Right kidney (tissue), 9 donors: ENCODE measurements at places on chromosomes 6 and 20.

DNA sequence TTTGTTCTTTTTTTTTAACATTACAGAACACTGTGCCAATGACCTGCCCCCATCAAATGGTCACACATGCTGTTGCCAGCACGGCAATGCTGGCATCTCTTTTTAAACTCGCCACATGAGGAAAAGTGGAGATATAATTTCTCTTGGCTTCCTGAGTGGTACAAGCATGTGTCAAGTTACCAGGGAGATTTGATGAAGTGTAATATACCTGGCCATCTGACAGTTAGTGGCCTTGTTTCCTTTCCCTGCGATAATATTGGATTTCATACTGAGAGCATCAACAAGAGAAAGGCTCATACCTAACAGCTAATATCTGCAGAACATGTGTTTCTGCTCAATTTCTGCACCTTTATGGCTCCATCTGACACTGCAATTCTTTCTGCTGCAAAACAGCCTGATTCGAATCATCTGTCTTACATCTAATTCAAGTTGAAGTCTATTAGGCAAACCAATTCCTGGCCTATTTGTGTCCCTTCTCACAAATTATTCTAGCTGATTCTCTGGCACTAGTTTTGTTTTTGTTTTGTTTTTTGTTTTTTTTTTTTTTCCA is 519.5 kb downstream of the PREX1 start:
- no peak for DNase-seq

GRCh38 chr20:32164984-32165735 is 42.4 kb downstream of the PLAGL2 start:
- DNase-seq, result no peak

DNA sequence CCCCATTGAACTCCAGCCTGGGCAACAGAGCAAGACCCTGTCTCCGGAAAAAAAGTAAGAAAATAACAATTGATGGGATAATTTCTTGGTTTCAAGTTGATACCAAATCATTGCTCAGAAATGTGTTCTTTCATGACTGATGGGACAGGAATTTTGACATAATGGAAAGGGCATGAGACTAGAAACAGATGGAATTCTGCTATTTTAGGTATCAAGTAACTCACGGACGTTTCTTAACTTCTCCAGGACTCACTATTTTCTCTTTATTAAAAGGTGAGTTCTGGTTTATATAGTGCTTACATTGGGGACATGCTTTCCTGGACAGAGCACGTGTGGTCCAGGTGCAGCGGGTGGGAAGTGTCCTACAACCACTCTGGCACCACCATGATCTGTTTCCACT is 6.0 kb upstream of the DSP start:
- DNase-seq, result no peak

DNA sequence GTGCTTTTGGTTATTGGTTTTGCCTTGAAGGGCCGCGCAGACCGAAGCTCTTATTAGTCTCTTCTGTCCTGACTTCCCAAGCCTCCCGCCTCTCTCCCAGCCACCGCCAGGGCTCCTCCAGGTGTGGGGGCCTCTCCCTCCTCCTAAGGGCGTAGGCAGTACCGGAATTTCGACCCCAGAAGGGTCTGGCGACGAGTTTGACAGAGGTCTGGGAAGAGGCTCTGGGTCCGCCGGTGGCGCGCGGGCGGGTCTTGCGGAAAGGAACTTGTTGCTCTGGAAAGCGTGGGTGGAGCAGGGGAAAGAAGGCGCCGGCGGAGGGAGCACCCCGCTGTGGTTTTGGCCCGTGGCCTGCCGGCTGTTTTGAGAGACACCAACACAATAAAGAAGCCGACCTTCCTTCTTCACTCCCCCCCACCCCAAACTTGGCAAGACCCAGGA is 1.8 kb downstream of the PCSK2 start:
- no peak for DNase-seq

GRCh38 chr20:60469829-60470228 is 511.6 kb downstream of the CDH26 start:
- no peak for DNase-seq

DNA sequence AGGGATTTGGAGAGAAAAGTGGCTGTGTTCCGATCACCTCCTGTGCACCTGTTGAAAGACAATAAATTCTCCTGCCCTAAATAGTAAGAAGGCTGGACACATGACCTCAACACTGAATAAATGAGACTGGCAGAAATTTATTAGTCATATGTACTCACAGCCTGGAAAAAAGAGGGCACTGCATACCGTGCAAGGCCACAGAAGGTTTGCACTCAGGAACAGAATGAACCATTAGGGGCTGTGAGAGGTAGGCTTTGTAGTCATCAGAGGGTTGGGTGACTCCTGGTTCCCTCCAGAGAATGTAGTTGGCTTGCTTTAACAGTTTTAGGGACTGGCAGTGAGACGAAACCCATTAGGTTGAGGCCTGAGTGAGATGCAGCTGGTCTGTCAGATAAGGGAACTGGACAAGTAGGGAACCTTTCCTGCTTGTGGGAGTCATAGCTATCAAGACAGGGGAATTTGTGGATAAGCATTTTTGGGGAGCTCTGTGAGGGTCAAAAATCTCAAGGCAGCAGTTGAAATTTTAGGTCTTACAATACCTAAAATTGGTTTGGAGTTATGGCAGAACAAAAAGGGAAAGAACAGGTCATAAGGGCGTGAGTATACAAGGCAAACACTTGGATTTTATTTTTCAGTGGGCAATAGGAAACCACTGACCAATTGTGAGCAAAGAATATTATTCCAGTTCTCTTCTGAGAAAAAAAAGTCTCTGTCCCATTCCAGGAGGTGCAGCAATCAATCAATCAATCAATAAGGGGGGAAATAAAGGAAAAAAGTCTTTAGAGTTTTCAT is 67.9 kb upstream of the BTN3A2 start:
- DNase-seq, result no peak

DNA sequence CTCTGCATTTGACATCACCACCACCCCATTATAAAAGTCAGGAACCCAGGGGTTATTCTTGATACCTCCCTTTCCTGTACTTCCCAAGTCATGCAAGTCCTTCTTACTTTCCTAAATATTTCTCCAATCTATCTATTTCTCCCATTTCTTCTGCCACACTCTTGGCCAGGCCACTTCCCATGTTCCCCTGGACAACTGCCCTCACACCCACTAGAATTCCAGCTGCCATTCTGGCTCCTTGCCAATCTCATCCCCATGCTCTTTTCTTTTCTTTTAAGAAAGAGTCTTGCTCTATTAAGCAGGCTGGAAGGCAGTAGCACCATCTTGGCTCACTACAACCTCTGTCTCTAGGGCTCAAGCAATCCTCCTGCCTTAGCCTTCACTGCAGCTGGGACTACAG is 15.2 kb downstream of the DEFB132 start:
- no peak for DNase-seq

DNA sequence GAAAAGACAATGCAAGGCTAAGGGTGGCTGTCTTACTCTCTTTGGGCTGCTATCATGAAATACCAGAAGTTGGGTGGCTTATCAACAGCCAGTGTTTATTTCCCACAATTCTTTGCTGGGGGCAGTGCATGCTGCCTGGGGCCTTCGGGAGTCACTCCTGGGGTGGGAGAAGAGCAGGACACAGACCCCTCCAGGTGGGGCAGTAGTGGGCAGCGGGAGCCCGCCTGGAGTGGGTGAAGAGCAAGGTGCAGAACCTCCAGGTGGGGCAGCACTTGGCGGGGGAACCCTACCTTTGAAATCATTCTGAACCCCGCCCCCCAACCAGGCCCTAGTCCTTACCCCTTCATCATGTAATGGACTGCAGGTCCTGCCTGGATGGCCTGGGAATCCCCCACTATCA is 69.6 kb upstream of the THBS2 start:
- DNase-seq, result no peak

DNA sequence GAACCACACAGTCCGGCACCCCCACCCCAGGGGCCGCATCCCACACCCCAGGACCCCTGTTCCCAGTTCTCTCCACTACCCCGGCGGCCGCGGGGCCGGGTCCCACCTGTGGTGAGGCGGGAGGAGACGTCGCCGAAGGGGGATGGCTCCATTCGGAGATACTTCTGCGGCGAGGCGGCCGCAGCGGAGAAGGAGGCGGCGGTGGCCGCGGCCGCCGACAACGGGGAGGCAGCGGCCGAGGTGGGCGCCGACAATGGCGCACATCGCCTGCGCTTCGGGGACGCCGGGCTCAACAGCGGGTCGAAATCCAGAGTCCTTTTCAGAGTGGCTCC is 723 bp downstream of the AKIRIN2 start:
- no peak for DNase-seq

DNA sequence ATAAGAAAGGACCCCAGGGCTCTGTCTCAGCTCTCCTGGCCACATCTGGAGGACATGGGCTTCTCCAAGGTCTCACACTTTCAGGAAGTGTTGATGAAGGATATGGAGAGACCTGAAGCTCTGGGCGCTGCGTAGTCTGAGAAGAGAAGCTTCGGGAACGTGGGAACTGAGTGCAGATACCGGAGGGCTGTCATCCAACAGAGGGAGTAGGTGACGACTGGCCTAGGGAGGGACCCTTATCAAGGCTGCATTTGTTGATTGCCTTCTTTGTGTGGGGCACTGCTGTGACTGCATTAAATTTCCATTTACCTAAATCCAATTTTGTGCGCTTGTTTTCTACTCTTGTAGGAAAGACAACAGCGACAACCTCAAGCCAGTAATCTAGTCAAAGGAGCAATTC is 63.4 kb downstream of the PLG start:
- no peak for DNase-seq

DNA sequence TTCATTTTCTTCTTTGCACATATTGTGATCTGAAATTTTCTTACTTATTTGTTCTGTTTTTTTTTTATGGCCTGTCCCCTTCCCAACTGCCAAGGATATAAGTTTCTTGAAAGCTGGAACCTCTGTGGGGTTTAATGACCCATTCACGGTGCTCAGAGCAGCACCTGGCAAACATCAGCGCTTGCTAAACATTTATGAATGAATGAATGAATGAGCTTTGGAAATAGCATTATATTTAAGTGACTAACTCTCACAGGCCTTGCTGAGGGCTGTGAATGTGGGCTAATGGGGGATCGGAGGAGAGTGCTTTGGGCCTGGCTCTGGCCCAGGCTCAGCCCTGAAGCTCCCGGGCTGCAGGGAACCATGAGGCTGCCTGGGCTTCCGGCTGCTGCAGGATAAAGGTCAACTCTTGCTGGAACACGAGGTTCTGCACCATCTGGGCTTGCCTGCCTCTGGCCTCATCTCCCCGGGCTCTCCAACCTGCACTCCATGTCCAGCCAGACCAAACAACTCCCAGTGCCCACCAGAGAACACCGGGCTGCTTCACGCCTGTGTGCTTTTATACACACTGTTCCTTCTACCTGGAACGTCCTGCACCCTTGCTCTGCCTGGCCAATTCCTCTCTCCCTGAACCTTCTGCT is 14.6 kb upstream of the ARMC12 start:
- DNase-seq, result no peak
